ENCODE measurements at places on chromosomes 2 and 18.
A peak's percentile ranks its signal among the peaks of the same experiment; 100 is the strongest.

GRCh38 chr2:239211396-239212094 is 189.3 kb downstream of the HDAC4 start:
- no peak for DNase-seq

DNA sequence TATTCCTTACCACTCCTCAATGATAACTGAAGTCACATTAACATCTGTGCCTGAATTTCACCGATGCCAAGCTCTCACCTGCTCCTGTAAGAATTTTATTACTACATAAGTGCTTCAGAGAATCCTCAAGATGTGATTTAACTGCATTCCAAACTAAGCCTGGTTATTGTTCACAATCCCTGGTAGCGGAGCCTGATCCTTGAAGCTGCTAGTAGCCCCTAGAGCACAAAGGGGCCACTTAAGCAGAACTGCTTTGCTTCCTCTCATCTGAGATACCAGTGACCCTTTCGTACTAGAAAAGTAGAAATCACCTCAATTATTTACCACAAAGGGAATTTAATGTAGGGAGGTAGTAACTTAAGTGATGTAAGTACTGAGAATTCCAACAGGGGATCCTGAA is 529.6 kb downstream of the CPS1 start:
- DNase-seq: no peak

DNA sequence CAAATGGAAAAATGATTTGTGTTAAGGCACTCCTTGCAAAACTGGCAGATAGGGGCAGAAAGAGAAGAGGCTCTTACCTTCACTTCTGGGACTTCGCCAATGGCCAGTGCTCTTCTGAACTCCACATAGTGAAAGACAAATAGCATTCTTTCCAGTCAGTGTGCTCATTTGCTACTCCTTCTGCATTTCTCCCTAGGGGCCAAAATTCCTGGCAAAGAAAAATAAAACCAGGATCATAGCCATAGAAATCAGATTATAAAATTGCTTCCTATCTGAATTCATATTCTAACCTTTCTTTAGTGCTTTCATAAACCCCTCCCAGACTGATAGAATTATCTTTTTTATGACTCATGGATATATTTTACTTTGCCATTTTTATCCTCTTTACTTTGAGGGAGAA is 56.9 kb upstream of the PELI1 start:
- DNase-seq: no peak

DNA sequence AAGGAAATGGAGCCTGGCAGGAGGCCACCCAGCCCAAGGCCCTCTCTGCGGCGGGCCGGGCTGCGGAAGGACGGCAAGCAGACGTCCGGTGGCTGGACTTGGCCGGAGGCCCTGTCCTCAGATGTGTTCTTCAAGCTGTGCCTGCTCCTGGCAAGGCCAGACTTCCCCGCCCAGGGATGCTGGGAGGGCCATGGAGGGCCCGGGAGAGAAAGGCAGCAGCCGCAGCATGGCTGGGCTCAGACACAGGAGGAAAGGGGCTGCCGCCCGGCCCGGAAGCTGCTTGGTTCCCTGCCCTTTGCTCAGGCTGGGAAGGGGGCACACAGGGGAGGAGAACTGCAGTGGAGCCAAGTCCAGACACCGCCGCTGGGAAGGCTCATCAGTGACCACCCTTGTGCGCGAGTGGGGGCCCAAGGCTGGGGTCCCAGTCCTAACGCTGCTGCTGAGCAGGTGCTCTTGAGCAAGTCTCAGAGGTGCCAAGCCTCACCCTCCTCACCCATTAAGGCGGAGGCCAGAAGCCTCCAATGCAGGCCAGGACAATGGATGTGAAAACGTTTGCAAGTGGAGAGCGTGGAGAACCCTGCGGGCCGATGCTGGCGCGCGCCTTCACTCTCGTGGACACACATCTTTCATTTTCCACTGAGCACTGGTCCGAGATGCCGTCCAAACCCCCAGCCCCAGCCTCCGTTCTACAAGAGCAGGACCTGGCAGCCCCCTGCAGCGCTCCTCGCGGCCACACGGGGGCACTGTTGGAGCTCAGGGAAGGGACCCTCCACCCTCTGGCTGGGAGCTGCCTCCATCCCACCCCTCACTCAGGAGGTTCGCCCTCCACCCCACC is 7.9 kb downstream of the CROCC2 start:
- DNase-seq: peak; percentile 84

DNA sequence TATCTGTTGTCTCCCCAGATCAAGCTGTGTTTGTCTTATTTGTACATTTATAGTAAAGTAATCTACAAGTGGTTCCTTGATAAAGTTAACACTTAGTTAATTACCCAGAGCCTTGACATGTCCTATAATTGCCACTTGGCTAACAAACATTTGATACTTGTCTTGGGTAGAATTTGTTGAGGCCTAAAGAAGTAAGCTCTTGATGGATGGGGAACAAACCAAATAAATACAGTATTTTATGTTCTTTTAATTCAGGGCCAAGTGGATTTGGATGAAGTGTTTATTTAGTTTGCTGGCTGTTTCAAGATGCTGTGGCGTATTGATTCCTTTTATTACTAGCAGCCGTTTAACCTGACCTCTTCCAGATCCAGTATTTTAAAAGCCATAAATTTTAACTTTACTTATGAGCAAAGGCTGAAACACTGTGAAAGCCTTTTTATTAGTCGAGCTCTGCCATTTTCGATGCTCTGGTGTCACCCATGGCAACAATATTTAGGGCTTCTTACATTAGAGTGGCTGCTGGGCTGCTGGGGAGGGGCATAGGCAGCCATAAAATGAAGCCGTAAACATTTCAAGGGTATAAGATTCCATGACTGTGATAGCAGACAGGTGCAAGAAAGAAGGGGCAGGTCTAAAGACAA is 401.6 kb upstream of the NRP2 start:
- no peak for DNase-seq

DNA sequence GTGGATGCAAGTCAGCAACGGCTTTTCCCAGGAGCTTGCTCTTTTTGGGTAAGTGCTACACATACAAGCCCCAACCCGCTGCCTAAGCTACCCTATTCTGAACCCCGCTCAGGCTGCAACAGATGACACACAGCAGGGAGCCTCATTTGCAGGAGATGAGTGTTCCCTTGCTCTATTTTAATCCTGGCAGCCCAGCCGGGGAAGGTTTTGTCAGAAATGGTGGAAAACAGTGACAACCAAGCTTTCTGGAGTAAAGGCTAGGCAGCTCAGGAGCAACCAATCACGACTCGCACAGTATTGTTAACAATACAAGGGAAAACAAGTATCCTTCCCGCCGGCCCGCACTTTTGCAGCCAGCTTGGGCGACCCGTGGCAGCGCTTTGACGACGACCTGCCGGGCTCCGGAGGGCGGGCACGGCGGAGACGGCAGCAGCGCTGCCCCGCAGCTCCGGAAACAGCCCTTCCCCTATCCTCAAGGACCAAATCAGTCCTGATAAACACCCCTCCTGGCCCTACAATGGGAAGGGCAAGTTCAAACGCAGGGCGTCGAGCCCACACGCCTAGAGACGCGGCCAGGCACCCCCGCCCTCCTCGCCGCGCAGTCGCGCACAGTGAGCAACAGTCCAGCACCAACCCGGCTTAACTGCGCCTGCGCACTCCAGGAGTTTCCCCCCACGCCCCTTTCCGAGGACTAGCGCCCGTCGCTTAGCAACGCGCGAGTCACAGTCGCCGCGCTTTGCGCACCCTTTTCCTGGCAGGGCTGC is 74.3 kb upstream of the TSPYL6 start:
- peak; percentile 92 for DNase-seq

DNA sequence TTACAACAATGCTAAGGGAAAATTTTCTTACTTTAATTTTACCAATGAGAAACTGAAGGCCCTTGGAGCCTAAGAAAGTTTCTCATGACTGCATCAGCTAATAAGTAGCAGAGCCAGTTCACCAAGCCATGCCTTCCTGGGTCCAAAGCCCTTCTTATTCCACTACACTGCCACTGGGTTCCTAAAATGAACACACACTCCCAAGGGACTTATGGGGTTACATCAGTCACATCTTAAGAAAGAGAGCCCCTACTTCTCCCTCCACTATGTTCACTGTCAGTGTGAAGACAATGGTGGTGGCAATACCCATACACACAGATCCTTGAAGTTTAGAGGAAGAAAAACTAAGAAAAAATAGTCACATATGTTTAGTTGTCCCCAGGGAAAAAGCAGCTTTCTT is 20.6 kb downstream of the MBD2 start:
- DNase-seq: no peak

DNA sequence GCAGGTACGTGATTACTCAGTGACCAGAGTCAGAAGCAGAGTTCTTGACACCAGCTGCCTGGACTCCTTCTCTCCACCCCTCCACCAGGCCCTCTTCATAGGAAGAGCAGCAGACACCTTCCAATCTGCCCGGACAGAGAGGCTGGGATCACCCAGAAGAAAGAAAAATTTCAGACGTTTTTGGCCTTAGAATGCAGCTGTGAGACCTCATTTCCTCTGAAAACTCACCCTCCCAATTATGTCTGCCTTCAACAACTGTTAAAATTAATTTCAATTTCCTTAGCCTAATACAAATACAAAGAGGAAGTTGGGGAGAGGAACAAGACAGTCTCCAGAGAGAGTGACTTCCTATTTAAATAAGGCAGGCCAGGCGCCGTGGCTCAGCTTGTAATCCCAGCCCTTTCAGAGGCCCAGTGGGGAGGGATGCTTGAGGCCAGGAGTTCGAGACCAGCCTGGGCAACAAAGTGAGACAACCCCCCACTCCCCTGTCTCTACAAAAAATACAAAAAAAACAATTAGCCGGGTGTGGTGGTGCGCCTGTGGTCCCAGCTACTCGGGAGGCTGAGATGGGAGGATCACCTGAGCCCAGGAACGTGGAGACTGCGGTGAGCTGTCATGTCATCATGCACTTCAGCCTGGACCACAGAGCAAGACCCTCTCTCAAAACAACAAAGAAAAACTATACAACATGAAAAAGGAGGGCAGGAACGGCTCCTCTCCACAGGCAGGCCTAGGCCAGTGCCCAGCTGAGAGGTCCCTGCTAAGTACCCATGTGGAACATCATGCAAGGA is 1.6 kb downstream of the SLC66A2 start:
- no peak for DNase-seq

DNA sequence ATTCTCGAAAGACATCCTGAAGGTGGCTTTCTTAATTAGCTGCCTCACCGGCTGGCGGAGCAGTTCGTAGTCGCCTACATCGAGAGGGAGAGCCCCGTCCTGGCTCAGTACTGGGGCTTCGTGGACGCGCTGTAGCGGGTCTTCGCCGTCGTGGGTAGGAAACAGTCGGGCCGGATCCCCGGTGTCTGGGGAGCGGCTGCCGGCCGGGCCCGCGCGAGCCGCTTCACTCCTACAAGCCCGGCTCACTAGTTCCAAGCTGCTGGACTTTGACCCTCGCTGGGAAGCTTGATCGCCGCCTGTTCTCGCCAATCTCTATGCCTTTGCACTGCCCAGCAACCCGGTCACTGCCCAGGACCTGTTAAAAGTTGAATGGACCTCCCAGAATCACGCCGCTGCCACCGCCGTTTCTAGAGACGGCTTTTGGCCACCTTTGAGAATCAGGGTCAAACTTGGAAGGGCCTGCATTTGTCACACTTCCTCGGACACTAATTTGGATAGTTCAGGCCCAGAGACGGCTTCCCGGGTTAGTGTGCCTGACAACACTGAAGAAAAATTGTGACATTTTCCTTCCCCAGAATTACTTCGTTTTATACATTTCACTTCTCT is 41.4 kb upstream of the AKAIN1 start:
- DNase-seq: peak; percentile 25

DNA sequence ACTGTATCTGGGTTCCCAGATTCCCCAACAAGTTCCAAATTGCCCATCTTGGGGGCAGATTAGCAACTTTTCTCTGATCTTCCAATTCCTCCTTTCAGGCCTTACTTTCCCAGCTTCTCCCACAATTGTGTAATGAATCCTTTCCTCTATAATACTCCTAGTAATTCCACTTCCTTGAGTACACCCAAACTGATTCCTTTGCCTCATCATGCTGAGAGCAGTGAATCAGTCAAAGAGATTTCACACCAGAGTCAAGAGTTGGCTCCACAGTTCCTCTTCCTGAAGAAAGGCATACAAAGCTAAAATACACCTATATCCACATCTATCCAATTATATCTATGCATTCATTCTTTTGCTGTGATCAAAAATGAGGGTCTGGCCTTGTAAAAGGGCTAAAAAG is 28.6 kb upstream of the DAPL1 start:
- no peak for DNase-seq

- no peak for DNase-seq
Observed at GRCh38 chr2:232406556-232407310, at the start of gene ALPG. Gene ALPG, plus strand, starts transcription at chr2:232406844. Its CDS starts 51 bp downstream, at chr2:232406895.

GRCh38 chr2:198468136-198468535 is 663.7 kb downstream of the PLCL1 start:
- DNase-seq: no peak

- no peak for DNase-seq
Observed at GRCh38 chr2:99490623-99491461, 1.0 kb upstream of the REV1 start.

- no peak for DNase-seq
Observed at GRCh38 chr2:218993345-218994315, at the start of gene CRYBA2. Gene CRYBA2, minus strand, starts transcription at chr2:218993422. Its CDS starts 246 bp downstream, at chr2:218993176.

DNA sequence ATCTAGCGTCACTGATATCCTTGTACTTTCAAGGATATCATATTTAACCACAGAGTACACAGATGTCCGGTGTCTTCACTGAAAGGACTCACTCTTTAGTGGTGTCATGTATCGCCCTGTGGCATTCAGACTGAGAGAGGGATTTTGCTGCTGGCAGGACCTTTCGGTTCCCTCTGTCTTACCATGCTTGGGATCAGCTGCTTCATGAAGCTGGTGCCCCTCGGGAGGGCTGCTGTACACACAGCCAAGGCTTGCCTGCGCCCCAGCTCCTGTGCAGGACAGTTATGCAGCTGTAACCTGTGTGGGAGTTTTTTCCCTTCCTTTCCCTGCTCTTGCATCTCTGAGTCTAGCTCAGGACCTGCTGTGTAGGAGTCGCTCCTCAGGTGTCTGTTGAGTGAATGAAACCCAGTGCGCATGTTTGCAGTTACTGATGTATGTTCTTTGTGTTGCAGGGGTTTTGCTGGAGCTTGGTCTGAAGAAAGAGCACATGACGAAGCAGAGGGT is 64.4 kb downstream of the GREB1 start:
- no peak for DNase-seq

GRCh38 chr2:56183643-56184499 is at the start of gene CCDC85A:
Gene CCDC85A, plus strand, starts transcription at chr2:56183990. Its CDS starts 635 bp downstream, at chr2:56184625.
- DNase-seq: peak; percentile 74

DNA sequence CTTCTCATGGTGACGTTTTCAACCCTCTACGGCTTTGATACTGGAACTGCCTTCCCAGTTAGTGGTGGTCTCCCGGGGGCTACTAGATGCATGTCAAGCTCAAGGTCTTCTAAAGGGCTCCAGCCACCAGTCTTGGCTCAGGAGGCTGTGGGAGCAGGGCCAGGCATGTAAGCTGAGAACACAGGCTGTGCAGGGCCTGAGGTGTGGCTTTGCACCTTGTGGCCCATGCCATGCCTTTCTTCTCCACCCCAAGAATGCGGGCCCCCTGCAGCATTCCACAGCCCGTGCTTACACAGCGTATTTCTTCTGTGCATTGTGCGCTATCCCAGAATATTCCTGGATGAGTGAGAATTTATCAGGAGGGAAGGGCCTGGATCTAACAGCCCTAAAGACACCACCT is 144.9 kb downstream of the SEPTIN10 start:
- DNase-seq: no peak

- no peak for DNase-seq
Observed at GRCh38 chr2:151808258-151809072, 19.8 kb downstream of the ARL5A start.
